NCI-H1694 (cell line): ENCODE measurements at places on chromosomes 5 and 9.

DNA sequence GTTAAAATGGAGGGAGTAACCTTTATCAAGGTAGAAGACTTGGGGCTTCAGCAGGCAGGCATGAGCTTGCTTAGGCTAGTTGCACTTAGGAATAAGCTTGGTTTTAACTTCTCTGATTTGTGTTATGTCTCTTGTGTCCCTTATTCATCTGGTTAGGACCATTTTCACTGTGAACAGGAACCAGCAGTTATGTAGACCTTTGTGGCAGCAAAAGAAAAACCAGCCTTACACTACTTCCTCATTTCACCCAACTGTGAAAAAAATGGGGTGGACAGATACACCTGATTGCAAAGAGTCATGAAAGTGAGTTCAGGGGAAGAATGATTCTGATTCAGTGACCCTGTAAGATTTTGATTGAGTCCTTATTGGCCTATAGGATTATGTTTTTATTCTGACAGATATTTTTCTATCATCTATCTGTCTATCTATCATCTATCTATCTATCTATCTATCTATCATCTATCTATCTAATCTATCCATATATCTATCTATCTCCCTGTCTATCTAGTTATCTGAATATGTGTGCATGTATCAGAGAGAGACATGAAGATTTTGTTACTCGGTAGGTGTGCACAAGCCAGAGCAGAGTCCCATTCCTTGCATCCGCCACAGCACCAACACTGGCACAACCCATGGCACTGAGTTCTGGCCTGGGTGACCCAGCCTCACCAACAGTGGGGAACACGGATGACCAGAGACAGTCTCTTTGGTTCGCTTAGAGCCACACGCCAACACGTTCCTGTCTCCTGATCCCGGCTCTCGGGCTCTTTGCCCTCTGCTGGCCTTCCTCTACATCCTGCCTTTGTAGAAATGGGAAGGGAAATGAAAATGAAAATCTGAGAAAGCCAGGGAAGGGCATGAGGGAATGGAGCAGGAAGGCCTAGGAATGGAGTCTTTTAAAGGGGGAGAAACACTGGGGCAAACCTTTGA lies 1.3 kb upstream of the ZNF366 start:
- no peak for DNase-seq

DNA sequence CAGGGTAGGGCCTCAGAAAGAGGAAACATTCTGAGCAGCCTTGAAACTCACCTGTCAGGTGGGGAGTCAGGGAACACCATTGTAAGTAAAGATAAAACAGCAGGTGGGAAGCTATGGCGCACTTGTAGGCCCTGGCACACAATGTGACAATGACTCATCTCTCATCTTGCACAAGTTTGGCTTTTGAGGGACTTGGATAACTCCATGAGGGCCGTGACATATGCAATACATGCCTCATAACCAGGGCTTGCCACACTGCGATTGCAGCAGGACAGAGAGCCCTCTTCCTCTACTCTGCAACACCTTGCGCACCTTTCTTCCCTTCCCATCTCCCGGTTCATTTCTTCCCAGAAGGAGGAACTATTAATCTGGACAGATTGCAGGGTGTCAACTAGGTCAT lies 144.9 kb downstream of the CEP120 start:
- no peak for DNase-seq

- no peak for DNase-seq
Observed at GRCh38 chr5:86532429-86532828, 85.3 kb upstream of the COX7C start.

DNA sequence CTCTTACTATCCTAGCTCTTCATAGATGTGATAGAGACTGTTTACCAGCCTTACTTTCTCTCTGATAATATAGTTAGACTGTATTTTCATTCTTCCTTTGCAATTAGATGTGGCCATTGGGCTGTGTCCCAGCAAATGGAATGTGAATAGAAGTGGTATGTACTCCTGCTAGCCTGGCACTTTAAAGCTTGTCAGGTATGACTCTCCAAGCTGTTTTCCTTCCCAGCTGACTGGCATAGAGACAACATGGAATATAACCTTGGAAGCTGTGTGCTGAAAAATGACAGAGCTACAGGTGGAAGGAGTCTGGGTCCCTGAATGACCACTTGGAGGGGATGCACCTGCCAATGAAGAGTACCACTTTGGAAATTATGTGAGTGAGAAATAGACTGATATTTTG lies 116.2 kb downstream of the DIRAS2 start:
- DNase-seq: no peak

DNA sequence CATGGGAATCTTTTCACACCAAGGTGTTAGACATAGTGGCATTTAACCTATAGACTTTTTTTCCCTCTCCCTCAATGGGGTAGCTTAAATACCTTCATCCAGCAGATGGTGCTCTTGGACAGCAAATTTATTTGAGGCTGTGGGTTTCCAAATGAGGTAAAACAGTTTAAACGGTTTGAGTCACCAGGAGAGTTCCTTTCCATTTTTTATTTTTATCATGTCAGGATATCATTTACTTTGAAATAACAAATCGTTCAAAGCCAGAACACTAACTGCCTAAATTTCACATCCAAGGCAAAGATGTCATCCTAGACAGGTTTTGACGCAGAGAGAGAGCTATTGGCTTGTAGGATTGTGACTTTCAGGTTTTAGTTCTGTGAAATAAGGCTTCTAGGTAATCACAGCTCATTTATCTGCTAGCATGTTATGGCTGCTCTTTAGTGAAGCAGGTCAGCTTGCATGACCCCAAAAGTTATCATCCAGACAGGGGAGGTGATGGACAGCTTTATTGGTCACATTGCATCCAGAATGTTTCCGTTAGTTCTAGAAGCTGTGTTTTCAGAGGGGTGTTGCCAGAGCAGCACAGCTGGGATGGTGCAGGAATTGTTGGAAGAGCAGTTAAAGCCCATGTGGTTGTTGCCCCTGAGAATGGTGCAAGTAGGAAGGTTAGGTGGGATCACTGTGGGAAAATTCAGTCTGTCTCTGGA lies 69.8 kb downstream of the KDM4C start:
- DNase-seq: peak; percentile 69

GRCh38 chr5:84480873-84481637 lies 96.4 kb upstream of the EDIL3 start:
- no peak for DNase-seq

- DNase-seq: peak; percentile 28
Observed at GRCh38 chr5:141848744-141849414, 29.3 kb downstream of the PCDH1 start.

GRCh38 chr5:59517926-59518585 lies 375.5 kb downstream of the PDE4D start:
- DNase-seq: no peak

- no peak for DNase-seq
Observed at GRCh38 chr5:74257645-74258313, 382.7 kb downstream of the ENC1 start.

- no peak for DNase-seq
Observed at GRCh38 chr5:76527685-76528161, 95.5 kb downstream of the F2RL2 start.

DNA sequence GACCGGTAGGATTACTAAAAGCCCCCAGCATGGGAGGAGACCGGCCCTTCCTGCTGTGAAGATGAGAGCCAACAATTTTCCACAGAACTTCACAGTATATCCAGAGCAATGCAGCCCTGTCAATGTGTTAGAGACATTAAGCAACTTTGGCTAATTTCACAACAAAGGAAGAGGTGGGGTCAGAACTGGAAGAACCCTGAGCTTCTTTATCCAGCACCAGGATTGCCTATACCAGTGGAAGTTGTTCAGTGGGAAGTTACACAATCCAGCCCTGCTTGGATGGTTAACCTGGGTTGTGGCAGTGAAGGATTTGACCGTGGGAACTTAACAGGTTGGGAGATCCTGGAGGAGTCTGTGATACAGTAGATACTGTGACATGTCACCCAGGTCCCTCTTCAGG lies 197.0 kb downstream of the FBN2 start:
- no peak for DNase-seq

- DNase-seq: peak; percentile 69
Observed at GRCh38 chr9:10366171-10366779, 246.5 kb downstream of the PTPRD start.

- DNase-seq: no peak
Observed at GRCh38 chr9:96419691-96419969, 1.5 kb upstream of the ZNF367 start.

DNA sequence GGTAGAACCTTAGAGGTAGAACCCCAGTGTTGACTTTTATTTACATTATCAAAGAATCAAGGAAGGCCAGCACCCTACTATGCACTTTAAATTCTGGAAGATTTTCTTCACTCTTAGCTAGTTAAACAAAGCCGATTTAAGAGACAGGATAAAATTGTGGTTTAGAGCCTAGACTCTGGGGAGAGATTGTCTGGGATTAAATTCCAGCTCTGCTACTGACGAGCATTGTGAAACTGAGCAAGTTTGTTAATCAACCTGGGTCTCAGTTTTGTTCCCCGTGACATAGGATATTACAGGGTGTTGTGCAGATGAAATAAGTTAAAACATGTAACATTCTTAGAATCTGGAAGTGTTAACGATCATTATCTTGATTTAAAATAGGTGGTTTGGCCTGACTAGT lies 83.5 kb downstream of the FEM1C start:
- DNase-seq: no peak

DNA sequence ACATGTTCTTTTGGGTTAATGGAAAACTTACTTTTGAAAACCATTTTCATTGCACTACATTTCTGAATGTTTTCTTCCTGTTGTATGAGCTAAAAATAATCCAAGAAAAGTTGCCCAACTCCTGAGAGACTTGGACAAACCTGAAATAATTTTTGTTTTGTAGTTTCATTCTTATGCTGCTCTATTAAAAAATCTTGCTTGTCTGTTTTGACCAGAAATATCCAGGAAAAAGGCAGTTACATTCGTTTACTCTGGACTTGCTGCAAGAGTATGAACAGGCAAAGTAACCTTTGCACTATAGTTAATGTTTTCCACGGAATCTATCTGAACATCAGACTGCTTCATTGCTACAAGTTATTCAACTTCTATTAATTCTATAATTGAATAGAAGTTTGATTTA lies 200.1 kb upstream of the DAB2 start:
- DNase-seq: no peak

DNA sequence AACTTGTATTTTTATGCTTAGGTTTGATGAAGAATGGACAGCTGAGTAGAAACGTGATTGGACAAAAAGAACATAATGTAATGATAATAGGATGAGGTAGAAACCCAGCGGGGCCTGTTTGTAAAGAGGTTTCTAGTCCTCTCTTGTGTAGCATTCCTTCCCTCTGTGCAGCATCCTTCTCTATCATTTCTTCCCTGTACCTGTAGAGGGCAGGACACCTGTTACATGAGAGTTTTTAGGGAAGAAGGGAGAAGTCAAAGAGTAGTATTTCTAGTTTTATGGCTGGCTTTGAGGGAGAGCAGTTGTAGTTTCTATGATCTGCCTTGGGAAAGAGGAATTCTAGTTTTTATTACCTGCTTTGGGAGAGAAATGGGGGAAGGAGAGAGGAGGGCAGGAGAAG lies 162.1 kb upstream of the FST start:
- no peak for DNase-seq

DNA sequence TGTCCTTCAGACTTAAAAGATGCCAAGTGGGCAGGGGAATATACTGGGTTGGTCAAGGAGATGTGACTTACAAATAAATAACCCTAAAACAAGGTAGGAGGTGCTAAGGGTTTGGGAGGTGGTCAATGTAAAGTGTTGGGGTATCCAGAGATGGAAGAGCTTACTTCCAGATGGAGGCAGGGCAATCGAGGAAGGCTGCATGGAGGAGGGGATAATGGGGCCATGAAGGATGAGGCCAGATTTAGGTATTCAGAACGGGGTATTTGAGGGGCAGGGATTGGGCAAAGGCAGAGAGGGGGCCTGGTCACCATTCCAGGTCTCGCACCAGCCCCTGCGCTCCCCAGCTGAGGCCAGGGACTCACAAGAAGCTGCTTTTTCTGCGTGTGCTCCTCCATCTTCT lies 57.9 kb upstream of the FBXW11 start:
- DNase-seq: no peak

GRCh38 chr9:129446828-129447550 lies 173.9 kb downstream of the C9orf50 start:
- DNase-seq: no peak

GRCh38 chr9:129511285-129511900 lies 109.5 kb downstream of the C9orf50 start:
- no peak for DNase-seq

DNA sequence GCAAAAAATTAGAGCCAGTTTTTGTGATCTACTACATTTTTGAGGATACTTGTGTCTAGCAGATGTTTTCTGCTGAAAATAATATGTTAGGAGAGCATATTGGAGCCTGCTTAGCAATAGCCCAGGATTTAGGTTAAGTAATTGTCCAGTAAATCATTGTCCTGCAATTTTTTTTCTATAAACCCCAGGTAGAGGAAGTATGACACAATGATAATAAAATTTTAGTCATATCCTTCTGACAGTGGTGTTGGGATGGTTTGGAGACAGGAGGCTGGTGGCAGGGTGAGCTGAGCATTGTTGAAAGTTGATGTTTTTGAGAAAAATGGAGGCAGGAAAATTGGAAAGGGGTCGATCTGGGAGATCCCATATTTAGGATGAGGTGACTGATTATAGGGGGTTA lies 3.5 kb downstream of the SNCAIP start:
- DNase-seq: no peak

DNA sequence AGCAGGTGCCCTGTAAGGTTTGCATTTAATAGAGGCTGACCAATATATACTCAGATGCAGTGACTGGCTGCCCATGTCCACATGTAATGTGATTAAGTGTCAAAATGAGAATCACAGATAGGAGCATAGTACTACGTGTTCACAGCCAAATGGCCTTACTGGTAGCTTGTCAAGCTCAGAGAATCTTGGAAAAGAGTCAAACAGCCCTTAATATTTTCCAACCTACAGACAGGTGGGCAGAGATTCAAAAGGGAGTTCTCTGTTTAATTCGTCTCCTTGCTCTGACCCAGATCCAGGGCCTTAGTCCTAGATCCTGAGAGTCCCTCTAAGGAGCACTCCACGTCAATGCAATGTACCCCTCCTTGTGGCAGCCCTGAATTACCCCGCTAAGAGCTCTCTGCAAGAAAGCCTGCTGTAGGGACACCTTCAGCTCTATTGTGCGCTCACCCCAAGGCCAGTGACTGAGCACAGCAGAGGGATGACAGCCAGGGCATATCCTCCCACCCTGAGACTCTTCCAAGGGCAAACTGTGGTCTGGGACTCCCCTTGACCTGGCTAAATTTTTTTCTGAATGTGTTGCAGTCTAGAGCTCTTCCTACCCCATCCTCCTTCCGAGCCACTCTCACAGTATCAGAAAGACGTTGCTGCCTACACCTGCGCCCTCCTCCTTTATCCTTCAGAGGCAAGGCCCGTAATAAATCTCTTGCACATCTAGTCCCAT lies 159.2 kb downstream of the SNCAIP start:
- no peak for DNase-seq

DNA sequence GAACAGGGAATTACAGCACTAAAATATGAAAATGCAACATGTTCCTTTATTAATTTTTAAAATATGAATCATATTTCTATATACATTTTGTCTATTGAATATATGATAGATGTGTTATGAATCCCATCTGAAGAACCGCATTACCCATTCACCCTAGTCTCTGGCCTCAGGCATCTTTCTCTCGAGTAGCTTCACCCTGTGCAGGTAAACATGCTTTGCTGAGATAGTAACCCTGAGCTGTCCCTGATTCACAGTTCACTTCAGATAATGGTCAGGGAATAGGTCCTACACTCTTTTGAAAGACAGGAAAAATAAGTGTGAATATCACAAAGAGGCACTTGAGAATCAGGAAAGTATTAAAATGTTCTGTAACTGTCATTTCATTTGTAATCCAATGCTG lies 766.8 kb downstream of the IRX1 start:
- DNase-seq: no peak

- DNase-seq: no peak
Observed at GRCh38 chr9:123426406-123426805, 70.4 kb downstream of the CRB2 start.

GRCh38 chr9:16884952-16885513 lies 14.6 kb upstream of the BNC2 start:
- no peak for DNase-seq
